ENCODE measurements at places on chromosomes 6 and 20.

DNA sequence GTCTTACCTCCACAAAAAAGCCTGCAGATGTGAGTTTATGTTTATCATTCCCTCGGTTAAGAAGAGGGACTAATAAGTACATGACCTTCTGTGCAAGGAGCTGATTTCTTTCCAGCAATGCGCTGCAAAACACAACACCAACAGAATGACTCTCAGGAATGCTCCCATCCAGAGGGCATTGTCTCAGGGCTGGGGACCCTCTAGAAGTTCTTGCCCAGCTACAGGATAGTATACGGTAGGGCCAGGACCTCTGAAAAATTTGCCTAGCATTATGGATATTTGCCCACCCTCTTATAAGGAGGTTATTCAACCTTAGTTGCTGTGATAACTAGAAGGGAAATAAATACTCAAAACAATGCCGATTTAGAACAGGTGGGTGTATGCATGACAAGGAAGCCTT is 24.7 kb upstream of the RBL1 start:
- no peak for DNase-seq

DNA sequence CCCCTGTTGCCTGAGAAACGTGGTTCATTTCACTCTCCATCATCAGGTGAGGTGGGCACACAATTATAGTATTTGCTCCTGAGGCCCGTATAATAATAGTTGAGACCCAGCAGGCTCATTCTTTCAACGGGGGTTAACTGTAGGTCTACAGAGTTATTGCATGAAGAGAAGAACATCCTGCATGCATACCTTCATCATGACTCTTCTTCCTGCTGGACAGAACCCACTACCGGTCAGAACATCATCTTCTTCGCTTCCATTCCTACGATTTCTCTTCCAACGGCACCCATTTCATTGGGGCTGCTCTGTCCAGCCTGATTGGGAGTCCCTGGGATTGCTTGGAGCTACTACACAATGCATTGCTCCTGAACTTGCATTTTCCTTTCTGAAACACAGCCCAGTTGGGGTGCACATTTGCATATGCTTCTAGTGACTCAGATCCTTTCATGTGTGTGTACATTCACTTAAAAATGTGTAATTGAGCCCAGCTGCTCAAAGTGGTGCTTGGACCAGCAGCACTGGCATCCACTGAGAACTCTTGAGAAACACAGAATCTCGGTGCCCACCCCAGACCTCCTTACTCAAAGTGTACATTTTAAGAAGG is 57.4 kb downstream of the SLC24A3 start:
- DNase-seq: no peak

GRCh38 chr6:15881150-15881549 is 218.3 kb upstream of the DTNBP1 start:
- no peak for DNase-seq

DNA sequence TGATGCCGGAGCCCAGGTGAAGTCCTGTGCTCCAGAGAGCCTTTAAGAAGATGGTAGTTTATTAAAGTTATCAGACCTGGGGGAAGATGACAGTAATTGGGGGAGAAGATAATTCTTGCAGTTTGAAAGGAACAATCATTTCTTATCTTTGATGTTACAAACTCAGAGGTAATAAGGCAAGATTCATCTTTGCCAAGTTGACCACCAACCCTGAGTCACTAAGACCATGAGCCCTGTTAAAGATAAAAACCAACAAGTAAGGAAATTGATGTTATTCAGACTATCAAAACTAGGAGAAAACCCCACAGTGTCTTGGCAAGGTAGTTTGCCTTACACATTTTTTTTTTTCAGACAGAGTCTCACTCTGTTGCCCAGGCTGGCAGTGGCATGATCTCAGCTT is 73.1 kb downstream of the MKKS start:
- DNase-seq: no peak

GRCh38 chr6:6736791-6737654 is 148.5 kb downstream of the LY86 start:
- no peak for DNase-seq

GRCh38 chr6:140821196-140821595 is 1311.5 kb upstream of the GJE1 start:
- no peak for DNase-seq

DNA sequence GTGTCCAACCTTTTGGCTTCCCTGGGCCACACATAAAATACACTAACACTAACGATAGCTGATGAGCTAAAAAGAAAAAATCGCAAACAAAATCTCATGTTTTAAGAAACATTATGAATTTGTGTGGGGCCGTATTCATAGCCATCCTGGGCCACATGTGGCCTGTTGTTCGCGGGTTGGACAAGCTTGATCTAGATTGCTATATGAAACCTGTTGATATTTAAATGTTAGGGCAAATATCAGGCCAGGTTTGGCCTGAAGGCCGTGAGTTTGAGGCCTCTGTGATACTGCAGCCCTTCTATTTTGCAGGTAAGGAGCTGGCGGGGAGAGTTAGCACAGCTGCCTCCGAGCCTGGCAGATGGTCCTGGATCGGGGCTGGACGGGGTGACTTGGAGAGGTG is 99.0 kb downstream of the CEBPB start:
- DNase-seq: no peak

- DNase-seq: no peak
These were observed 64.1 kb upstream of the RPS6KA2 start for GRCh38 chr6:166691199-166691598.

DNA sequence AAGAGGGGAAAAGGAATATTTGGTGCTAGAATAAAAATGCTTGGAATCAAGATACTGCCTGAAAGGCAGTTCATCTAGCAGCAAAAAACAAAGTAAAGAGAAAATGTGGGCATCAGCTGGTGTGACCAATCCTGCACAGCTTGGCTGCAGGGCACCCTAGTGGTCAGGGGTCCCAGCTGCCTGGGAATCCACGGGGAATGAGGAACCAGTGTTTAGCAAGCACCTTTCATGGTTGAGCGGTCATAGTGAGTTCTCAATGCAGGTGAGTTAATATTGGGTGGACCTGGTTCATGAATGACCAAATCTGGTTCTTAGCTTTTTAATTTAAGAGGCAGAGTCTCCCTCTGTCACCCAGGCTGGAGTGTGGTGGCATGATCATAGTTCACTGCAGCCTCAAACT is 53.3 kb downstream of the CAP2 start:
- DNase-seq: no peak

- DNase-seq: no peak
These were observed 145.5 kb upstream of the ARG1 start for GRCh38 chr6:131427434-131428058.

DNA sequence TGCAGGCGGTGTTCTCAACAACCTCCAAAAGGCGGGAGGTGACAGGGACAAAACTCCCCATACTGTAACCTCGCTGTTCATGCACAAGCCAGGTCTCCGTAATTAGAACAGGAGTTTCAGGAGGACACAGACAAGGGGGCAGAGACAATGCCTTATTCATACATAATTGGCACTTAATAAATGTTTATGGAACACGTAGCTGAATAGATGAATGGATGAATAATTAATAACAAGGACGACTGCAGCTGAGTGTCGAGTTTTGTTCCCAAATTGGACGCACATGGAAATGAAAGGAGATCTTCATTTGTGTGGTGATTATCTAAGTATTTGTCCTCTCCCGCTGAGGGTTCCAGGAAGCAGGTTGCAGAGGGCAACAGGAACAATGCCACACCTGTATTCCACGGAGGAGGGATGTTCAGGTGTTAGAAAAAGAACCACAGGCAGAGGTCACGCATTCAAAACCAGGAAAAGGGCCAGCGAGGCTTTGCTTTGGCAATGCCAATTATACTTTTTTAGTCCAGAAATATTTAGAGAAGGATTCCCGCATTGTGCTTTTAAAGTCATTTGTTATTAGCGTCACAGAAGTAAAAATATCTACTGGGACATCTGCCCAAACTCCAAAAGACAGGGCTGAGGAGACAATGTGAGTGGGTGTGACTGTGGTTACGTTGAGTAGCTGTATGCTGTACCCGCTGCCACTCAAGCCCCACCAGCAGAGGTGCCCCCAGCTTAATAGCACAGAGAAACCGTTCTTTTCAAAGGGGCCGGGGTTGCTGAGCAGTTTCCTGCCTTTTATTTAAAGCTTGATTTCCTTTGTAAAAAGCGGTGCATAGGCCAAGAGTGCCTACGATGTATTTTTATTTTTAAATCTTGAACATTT is 123.3 kb downstream of the PXDC1 start:
- no peak for DNase-seq

GRCh38 chr6:88089708-88090107 is 42.1 kb downstream of the SPACA1 start:
- no peak for DNase-seq

DNA sequence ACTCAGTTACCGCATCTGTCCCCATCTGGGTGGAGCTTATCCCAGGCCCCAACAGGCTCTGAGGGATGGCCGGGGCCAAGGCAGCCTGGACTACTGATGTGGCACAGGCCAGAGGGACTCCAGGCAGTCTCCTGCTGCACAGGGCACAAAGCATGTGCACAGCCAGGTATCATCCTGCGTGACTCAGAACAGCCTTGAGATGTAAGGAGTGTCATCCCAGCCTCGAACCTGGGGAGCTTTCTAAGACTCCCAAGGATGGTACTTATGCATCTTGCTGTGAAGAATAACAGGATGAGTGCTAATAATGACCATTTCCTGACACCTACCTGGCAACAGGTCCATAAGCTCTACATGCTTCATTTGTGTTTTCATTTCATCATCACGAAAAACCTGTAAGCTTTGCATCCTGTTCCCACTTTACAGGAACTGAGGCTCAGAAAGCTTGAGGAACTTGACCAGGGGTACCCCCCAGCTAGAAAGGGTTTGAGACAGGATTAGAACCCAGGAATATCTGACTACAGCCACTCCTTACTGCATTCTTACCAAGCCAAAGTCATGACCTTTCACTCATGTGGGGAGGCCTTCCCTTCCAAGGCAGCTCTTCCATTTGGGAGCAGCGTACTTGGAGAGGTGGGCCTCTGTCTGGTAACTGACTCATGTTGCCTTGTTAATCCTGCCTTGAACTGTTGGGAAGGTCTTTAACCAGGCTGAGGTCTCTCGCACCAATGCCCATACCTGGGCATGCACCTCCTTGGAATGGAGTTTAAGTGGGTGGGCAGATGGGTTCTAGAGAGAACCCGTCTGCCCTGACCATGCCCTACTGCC is 1.9 kb downstream of the TRIB3 start:
- DNase-seq: no peak

DNA sequence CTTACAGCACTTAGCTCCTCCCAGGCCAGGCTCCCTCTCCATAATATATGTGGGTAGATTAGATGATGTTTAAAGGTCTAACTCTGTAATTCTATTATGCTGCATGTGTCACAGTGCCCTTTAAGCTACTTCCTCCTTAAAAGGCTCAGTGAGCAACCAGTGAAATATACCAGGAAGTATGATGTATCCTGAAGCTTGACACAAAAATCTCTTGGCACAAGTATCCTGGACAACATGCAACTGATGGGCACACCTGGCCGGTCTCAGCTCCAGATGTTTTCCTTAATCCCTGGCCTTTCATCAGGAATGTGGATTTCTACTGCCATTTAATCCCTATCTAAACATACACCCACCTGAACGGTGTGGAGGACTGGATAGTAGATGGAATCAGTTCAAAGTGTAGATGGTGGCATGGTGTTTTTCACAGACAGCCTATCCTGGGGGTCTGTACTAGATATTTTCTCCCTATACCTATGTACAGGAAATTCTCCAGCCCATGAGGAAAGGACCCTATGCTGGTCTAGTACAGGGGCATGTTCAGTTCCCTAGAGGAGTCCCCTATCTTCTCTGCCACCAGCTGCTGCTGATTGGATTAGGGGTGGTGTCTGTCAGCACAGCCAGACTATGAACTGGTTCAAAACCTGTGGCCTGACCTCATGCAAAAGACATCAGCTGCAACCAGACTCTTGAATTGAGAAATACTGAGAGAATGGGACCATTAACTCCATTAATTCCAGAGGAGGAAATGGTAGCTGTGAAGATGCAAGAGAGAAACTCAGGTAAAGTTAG is 59.4 kb upstream of the CITED2 start:
- DNase-seq: no peak

DNA sequence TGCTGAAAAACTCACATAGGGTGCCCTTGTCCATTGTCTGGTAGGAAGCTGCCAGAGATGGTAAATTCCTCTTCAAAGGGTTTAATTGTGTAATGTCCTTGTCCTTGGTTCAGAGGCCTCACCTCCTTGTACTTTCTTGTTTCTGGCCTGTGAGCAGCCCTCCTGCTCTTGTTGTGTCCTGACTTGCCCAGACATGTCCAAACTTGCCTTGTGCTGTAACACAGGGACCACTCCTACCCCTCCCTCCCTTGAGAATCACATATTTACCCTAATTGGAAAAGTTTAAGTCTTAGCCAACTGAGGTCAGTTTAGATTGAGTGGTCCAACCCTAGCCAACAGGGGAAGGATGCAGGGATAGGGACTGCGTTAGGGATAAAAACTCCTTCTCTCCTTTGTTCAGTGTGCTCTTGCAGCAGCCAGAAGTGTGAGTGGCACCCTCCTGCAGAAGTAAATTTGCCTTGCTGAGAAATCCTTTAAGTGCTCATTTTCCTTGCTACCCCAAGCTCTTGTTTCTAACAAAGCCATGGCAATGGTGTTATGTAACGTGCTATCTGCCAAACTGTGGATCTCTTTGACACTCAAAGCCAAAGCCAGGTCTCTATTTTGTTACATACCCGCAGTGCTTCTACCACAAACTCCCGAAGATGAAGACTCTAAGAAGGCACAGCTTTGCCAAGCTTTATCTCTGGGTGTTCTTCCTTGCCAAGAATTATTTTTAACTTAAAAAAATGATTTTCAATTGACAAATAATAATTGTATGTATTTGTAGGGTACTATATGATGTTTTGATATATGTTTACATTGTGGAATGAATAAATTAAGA is 414.5 kb downstream of the ESR1 start:
- no peak for DNase-seq

GRCh38 chr6:89775150-89775549 is 44.4 kb downstream of the MDN1 start:
- no peak for DNase-seq

DNA sequence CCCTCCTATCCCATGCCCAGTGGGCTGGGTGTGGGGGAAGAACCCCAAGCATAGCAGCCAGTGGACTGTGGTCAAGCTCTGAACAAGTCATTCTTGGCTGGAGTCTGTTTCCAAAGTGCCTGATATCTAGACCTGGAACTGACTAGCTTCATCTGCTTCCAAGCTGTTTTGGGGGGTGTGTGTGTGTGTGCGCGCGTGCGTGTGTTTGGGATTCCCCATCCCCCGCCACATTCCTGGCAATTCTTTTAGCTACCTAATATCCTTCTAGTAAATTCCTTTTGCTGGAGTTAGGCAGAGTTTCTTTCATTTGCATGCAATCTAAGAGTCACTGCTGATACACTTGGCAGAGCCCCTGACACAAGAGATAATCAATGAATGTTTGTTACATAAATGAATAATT is 7.8 kb downstream of the PAK5 start:
- DNase-seq: no peak
